ENCODE measurements at places on chromosomes 12 and 14. TPM values are rescaled to one million over a fixed set of nuclear protein-coding genes. Genes with fewer than 3 reads are reported as not detected.

Gene DPY19L2
- total RNA-seq: 0.68 TPM

Gene INSM2
- total RNA-seq: not detected

Gene CPNE8
- 9.1 TPM for total RNA-seq

Gene TAC3
- not detected for total RNA-seq

Gene C12orf56
- total RNA-seq: not detected
